COR-L47 (cell line): ENCODE measurements at places on chromosomes 13 and 19.

GRCh38 chr13:100620792-100621191 lies 32.2 kb upstream of the GGACT start:
- DNase-seq = no peak

- no peak for DNase-seq
These were observed 92.2 kb downstream of the SLC7A1 start for GRCh38 chr13:29503041-29503837.

GRCh38 chr13:32142956-32143375 lies 111.4 kb downstream of the FRY start:
- no peak for DNase-seq

DNA sequence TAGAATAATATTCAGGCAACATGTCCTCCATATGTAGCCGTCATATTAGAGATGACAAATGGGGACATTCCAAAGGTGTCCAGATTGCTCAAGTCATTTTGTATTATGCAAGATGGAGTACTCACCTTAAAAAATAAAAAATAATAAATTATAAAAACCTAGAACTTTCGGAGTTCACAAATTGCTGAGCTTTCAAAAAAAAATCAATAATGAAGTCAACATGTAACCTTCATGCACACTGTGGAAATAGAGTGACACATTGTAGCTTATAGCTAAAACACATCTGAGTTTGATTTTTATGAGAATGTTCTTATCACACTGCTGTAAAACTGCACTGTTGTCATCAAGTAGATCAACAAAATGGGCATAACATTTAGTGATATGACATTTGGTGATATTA lies 411.2 kb downstream of the GPC6 start:
- no peak for DNase-seq

DNA sequence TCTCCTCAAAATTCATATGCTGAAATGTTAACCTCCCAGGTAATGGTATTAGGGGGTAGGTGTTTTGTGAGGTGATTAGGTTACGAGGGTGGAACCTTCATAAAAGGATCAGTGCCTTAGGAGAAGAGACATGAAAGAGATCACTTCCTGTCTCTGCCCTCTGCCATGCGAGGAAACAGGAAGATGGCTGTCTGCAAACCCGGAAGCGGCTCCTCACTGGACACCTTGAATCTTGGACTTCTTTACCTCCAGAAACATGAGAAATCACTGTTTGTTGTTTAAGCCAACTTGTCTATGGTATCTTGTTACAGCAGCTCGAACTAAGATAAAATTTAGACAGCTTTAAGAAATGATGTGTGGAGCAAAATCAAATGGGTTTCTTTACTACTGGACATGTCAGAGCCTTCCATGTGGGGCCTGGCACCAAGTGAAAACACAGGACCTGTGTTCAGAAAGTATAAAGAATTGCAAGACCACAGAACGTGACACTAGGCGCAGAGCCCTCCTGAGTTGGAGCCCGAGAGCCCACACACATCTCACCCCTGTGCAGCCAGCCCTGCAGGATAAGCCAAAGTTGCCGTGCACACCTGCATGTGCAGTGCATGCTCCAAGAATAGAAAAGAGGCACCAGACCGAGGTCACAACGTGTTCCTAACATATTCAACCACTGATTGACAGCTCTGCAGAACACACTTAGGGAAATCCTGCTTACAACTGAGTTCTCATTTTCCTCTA lies 112.5 kb upstream of the UQCRFS1 start:
- no peak for DNase-seq

DNA sequence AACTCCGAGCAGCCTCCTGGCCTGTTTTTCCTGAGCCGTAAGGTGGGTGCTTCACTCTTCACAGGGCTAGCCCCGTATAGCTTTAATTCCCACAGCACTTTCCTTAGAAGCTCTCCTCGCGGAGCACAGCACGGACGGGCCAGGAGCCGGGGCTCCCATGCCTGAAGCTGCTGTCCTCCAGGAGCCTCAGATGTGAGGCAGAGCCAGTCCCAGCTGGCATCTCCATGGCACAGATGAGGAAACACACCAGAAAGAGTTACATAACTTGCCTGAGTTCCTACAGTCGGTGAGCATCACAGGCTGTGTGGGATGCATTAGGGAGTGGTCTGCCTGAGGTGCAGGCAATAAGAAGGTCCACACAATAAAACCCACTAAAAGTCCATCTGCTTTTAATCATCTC lies 118.5 kb downstream of the ATP8A2 start:
- no peak for DNase-seq

- DNase-seq = no peak
These were observed 7.7 kb downstream of the ZIC5 start for GRCh38 chr13:99963816-99964339.

GRCh38 chr13:59476366-59476765 lies 687.4 kb downstream of the DIAPH3 start:
- no peak for DNase-seq

DNA sequence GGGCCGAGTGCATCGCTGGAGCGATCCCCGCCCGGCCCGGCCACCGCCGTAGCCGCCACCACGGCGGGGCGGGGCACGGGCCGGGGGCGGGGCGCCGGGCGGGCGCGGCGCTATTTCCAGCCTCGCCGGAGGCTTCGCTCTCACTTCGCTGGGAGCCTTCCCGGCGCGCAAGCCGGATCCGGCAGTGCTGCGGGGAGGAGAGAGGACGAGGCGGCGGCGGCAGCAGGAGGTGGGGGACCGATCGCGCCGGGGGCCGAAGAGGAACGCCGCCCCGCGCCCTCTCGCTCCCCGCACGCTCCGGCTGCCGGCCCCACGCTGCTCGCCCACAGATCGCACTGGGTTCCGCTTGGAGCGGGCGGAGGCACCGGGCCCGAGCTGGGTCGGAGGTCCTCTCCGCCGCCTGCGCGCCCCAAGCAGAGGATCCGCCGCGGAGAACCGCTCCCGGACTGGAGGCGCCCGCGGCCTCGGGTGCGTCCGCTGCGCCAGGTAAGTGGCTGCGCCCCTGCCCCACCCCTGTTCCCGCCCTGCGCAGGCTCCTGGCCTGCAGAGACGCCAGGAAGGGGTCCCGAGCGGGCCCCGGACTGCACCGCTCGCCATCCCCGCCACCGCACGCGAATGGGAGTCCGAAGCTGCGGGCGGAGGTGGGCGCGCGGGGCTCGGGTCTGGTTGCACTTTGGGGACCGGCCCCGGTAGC lies at the start of gene CHST8:
Gene CHST8, plus strand, starts transcription at position 143 of the 694 bp plus-strand sequence. CDS start 67,309 bp downstream, outside the sequence.
- DNase-seq = peak; percentile 32

DNA sequence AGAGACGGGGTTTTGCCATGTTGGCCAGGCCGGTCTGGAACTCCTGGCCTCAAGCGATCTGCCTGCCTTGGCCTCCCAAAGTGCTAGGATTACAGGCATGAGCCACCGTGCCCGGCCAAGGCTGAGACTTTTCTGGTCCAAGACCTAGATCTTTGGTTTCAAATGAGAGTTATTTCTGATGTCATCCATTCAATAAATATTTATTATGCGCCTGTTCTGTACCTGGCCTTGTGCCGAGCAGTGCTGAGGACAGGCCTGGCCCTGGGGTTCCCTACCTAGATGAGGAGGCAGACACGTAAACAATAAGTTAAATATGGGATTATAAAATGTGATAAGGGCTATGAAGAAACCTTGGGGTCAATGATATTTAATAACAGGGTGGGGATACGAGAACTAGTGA lies 4.5 kb downstream of the RELB start:
- no peak for DNase-seq

GRCh38 chr13:45194081-45194939 lies 6.5 kb downstream of the KCTD4 start:
- no peak for DNase-seq

- no peak for DNase-seq
These were observed 29.8 kb upstream of the KATNAL1 start for GRCh38 chr13:30337061-30337610.
